T-helper 9 cell (primary cell): ENCODE measurements at places on chromosomes 11 and 22.

DNA sequence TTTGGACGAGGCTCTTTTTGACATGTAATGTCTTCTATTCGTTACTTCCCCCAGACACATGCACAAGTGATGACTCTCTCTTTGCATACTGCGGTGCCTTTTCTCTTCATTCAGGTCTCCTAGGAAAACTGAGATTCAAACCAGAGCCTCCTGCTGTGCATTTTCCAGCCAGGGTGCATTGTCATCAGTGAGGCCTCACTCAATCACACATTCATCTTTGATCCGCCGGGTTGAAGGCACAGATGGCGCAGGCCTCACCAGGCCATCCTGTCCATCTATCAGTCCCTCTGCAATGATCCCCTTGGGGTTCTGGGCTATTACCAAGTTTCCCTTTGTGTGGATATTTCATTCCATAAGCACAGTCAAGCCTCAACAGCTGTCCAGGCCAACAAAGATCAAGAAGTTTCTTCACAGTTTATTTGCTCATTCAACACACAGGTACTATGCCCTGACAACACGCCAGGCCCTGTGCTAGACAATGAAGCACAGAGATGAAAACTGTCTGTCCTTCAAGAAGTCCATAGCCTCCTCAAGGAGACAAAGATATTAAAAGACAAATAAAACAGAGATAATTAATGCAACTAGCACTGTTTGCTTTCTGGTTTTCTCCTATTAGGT lies 107.8 kb downstream of the LARGE1 start:
- no peak for DNase-seq

- no peak for DNase-seq
Measured at GRCh38 chr11:12642806-12643428, 31.3 kb upstream of the TEAD1 start.

- DNase-seq: no peak
Measured at GRCh38 chr11:91366816-91367215, 857.8 kb upstream of the FAT3 start.

DNA sequence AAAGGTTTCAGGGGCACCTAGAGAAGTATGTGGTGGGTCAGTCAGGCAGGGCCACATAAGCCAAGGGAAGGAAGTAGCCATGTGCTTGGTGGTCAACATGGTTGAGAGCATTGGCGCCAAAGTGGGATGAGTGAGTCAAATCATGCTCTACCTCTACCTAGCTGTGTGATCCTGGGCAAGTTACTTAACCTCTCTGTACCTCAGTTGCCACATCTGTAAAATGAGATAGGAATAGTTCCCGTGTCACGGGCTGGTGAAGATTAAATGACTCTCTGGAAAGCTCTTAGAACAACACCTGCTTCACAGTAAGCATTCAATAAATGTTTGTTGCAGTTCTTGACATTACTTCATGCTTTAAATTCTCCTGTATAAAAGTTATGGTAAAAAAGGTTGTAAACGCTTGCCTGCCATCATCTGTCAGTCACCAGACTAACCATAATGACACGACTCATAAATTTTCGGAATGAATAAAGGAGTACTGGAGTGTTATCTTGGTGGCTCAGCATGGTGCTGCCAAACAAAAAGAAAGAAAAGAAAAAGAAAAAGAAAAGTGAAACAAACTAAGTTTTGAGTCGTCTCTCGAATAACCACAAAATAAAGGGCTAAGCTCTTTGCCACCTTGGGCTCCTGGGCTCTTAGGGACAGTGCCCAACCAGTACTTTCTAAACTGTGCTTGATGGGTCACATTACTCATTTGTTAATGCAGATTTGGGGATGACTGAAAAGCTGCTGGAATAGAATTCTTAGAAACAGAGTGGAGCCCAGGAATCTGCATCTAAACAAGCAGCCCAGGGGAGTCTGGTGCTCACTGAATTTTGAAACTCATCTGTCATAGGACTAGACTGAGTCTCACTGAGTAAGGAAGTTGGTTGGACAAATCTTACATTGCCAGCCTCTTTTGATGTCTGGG lies 107.6 kb downstream of the LDLRAD3 start:
- no peak for DNase-seq

DNA sequence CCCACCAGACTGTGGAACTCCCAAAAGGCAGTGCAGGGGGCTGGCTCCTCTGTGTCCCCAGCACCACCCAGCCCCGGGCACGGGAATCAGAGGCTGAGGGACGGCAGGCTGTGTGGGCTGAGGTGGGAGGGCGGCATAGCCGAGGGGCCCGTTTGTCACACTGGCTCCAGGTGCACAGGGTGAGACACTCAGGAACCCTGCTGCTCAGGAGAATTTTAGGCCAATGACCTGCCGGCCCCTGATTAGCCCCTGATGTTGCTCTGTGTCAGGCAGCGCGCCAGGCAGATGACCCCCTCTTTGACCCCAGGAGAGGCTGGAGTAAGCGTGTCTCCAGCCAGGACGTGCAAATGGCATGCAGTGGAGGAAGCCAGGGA lies 52.7 kb downstream of the RTL6 start:
- no peak for DNase-seq

DNA sequence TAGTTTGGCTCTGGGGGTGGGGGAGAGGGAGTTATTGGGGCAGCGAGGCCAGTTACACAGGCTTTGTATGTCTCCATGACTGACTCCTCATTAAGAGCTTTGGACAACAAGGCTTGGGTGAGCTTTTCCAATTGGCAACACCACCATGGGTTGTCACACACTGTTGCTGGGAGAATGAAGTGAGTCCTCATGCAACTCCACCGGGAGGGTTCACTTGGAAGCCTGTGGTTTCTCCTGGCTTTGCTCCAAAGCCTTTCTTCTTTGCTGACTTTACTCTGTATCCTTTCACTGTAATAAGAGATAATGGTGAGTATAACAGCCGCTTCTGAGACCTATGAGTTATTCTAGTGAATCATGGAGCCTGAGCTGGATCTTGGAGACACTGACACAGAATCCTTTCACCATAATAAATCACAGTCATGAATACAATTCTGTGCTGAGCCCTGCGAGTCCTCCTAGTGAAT lies 24.9 kb downstream of the EIF3F start:
- DNase-seq: no peak

DNA sequence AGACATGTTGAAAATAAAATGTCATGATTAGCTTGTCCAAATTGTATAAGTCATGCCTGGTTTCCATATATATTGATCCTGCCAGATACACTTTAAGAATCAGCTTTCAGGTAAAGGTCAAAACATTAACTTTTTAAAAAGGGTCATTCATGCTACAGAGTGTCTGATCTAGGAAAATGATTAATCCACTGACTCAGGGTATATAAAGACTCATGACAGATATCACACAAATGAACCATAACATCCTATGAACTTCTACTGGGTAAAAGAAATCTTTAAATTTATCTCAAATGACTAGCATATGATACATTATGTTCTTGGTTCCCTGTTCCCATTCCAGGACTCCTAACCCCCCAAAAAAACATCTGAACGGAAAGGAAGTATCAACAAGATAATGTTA lies 11.7 kb downstream of the MRTFA start:
- DNase-seq: no peak

DNA sequence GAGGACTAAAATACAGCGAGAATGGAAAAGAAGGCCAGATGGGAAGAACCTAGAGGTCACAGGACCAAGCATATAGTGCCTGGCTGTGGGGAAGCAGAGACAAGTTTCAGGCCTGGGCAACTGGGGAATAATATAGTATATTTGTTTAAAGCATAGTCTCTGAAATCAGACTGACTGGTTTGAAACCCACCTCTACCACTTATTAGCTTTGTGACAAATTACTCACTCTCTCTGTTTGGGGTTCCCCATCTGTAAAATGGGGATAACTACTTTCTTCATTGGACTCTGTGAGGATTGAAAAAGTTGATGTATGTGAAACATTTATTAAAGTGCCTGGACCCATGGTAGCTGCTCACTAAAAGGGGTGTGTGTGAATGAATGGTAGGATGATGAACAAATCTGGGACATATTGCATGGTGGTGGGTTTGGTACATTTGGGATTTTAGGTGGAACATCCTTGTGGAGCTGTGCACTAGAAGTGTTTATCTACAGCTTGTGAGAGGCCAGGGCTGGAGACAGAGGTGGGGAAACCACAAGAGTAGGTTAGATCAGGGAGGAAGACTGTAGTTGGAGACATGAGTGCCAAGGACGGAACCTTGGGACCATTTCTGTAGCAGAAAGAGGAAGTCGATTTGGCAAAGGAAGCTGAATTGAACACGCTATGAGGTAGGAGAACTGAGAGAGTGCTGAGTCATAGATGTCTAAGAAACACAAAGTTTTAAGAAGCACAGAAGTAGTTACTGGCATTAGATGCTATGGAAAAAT lies 52.6 kb downstream of the SWAP70 start:
- DNase-seq: no peak
